Activated naive CD4-positive, alpha-beta T cell treated with anti-CD3 and anti-CD28 coated beads for 36 hours (primary cell): ENCODE measurements at places on chromosomes 5 and 9.

DNA sequence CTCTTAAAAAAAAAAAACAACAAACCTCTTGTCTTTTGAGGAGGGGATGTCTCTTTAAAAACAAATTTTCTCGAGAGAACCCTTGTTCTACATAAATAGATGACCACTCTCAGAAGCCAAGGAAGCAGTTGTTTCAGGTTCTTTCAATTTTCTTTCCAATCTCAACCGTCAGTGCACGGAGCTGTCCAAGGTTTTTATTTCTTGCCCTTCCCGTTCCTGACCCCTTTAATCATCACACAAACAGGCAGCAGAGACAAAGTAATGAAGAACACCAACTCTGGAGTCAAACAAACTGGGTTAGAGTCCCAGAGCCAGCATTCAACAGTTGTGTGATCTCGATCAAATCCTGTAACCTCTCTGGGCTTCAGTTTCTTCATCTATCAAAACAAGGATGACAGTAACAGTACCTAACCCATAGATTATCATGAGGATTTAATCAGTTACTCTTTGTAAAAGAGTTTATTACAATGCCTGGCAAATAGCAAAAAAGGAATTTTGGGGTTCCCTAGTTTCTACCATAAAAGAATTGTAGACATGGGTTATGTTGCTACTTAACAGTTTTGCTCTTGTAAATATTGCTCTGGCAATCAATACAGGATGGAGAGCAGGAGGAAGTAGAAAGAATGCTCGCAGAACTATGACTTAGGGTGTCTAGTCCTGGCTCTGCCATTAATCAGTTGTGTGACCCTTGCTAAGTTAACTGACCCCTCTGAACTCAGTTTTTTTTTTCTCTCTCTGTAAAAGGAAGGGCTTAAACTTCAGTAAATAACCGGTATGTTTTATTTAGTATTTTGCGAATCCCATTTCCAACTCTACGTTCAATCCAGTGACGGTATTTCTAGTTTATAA is 1.0 kb upstream of the NIM1K start:
- DNase-seq = no peak

DNA sequence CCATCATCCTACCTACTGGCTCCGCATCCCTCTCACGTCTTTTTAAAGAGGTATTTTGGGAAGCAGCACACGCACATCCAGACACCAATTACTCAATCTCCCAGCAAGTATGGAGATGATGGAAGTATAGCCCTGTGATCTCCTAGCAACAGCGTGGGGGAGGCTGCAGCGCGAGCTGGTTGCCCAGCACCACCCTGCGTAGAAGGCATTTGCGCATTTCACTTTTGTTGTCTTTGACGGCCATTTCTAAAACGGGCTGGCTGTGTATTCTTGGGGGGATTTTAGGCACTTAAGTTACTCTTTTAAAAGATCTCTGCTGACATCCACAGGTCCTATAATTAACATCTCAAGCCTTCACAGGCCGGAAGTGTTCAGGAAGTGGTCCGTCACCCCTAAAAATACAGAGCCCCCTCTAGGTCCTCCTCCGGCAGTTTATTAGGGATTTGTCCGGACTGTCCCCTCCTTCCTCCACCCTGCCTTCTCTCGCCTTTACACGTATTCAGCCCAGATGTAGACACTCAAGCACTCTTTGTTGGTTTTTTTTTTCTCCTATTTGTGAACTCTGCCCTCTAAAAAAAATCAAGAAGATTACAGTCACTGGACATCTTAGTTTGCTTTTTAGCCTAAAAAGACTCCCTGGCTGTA is 371.4 kb downstream of the NTRK2 start:
- DNase-seq = no peak

DNA sequence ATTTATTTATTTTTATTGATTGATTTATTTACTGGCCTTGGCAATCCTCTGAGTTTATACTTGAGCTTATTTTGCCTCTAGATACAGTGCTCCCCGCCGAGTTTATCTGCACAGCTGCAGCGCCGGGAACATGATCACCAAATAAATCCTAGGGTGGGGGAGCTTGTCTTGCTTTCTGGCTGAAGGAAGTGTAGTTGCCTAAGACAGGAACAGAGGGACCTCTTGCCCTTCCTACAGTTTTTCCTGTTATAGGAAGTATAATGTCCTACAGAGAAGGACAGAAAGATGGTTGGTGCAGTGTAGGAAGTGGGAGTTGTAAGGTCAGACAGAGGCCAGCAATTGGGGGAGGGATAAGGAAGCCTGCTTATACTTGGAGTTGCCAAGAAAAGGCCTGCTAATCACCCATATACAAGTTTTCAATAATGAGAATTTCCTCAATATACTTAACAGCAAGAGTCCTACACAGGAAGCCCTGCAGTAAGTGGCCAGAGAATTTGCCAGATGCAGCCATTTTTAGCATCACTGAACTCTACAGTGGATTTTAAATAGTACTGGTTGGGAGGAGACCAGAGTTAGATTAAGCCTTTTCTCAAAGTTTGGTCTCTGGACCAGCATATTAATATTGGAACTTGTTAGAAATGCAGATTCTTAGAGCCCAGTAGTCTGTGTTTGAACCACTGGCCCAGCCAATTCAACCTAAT is 7.7 kb downstream of the AOPEP start:
- DNase-seq = no peak

DNA sequence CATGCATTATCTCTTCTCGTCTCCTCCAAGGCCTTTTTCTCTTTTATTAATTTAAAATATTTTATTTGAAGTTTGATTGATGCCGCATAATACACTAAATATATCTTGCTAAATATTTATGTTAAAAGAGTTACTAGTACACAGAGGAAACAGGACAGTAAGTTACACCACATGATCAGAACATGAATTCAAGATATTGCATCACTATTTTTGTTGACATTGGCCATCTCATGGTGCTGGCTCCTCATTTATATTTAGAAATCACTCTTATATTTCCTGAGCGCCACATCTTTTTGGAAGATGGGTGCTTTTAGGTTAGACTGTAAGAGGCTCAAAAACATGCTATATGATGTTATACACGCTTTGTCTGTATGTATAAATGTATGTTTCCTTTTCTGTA is 23.0 kb downstream of the SPEF2 start:
- no peak for DNase-seq

DNA sequence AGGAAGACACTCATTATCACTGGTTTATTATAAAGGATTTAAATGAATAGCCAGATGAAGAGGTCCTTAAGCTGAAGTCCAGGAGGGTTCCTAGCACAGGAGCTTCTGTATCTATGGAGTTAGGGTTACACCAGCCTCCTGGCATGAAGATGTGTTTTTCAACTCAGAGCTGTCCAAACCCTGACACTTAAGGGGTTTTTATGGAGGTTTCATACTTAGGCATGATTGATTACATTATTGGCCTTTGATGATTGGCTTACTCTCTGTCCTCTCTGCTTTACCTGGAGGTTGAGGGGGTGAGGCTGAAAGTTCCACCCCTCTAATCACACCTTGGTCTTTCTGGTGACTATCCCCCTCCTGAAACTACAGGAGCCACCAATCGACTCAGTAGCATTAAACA is 84.9 kb upstream of the ZNF169 start:
- no peak for DNase-seq

DNA sequence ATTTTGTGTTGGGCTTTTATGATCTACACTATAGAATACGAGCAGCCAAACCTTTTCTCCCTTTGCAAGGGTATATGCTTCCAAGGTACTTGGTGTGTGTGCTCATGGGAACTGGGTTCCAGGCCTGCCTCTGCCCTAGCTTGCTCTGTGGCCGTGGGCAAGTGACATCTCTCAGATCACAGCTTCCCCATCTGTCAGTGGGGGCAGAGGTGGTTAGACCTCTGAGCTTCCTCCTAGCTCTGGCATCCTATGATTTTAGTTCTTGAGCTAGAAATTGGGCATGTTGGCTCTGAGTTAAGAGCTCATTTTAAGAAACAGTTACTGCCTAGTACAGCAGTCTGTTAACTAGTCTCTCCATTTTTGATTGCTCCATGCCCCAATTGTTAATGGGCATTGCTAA is 12.5 kb upstream of the CCNJL start:
- DNase-seq = no peak

GRCh38 chr9:10586407-10586806 is 26.4 kb downstream of the PTPRD start:
- DNase-seq = no peak

GRCh38 chr5:126963822-126964375 is 66.5 kb downstream of the MARCHF3 start:
- DNase-seq = no peak
